Activated naive CD4-positive, alpha-beta T cell treated with anti-CD3 and anti-CD28 coated beads, Interleukin-2, amount 50 U/mL, for 16 hours (primary cell): ENCODE measurements at places on chromosomes 7 and 10.

DNA sequence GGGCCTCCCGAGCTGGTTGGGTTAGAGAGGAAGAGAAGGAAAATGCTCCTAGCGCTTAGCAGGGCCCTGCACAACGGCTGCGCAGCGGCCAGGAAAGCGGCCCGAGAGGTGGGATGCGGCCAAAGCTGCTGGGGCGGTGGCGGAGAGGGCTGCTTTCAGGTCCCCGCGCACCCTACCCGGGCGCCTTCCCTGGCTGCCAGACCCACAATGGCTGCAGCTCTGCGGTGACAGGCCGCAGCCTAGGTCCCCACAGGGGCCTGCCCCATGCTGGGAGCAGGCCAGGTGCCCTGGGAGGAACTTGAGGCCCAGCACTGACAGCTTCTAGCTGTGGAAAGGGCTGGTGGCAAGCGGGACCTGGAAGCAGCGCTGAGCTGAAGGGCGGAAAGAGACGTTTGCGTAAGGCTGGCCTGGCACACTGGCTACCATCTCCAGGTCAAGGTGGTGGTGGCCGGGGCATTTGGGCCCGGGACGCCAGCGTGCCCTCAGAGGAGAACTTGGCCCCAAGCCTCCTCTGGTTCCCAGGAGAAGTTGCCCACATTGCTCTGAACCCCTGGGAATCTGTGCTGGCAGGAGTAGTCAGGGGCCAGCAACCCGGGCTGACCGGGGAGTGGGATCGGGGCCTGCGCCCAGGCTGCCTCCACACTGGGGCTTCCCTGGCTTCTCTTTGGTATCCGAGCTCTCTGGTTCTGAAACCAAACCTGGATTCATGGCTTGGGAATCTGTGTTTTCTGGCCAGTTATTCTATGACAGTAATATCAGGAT is 72.9 kb upstream of the ZNF804B start:
- no peak for DNase-seq

DNA sequence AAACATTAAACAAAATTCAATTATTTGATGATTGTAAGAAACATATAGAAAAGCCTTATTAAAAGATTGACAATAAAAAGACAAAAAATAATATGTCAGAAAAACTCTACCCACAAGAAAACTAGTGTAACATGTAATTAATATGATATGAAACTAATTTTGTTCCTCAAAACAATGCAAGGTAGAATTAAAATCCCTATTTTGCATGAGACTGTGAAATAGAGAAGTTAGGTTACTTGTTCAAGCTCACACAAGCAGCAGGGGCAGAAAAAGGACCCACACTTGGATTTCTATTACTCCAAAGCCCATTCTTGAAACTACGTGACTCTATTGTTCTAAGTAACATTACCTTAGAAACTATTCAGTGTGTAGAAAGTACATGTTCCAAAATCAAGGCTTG is 96.4 kb downstream of the KCNMA1 start:
- DNase-seq, result no peak

GRCh38 chr10:52020173-52020572 is 293.9 kb upstream of the DKK1 start:
- no peak for DNase-seq

DNA sequence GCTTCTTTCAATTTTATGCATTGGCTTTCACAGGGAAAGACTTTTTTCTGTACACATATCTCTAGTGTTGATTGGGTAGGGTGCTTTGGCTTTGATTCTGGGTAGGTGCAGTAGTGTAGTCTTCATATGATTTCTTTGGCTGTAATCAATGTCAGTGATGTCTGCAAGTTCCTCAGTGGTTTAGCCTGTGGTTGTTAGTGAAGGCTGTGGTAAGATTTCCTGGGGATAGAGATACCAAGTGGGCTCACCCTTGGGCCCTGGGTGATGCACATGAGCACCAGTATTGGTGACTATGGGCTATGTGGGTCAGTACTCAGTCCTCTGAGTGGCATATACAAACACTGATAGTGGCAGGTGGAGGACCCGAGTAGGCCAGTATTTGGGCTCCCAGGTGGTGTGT is 13.0 kb downstream of the GIMAP8 start:
- no peak for DNase-seq

DNA sequence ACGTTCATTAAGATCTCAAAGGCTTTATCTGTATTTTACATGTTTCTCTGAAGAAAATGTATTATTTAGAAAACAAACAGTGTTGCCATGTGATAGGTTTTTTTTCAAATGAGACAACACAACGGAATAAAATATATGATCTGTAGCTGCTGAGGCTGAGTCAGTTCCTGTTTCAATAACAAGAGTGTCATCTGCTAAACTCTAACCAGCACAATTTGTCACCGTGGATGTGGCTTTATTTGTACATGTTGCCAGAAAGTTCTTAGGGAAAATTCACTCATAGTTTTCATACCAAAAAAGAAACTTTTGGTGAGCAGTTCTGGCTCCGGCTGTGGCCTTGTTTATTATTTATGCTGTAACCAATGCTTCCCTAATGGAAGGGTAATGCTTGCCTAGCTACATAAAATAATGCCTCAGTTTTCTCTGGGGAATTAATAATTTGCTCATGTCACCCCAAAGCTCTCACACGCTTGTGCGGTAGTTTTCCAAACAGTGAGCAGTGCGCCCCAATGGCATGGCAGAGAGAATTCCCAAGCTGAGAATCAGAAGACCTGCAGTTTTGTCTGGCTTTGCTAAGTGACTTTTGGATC is 20.3 kb upstream of the KLF6 start:
- peak; percentile 47 for DNase-seq

DNA sequence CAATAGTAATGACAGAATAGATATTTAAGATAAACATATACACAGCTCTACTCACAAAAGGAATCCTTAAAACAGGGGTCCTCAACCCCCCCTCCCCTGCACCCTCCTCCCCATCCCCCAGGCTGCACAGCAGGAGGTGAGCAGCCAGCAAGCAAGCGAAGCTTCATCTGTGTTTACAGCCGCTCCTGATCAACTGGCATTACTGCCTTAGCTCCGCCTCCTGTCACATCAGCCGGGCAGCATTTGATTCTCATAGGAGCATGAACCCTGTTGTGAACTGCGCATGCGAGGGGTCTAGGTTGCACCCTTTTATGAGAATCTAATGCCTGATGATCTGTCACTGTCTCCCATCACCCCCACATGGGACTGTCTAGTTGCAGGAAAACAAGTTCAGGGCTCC is 65.5 kb downstream of the SMURF1 start:
- no peak for DNase-seq

DNA sequence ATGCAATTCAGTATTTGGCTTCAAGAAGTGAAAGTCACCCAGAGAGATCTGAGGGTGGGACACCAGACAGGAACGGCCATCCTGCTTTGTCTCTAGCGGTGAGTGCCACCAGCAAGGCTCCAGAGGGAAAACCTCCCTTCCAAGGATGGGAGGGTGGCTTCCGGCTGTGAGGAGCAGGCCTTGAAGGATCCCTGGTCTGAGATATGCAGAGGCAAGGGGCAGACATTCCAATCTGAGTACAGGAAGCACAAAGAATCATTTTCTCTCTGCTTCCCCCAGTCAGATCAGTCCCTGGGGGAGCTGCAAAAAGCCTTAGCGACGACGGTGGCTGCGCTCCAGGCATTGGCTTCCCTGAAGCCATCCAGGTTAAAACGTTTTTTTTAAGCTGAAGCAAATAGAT is 167.4 kb downstream of the TEX36 start:
- DNase-seq, result no peak

GRCh38 chr10:122051609-122052385 is 62.8 kb downstream of the TACC2 start:
- DNase-seq, result no peak

GRCh38 chr7:78141522-78142281 is 343.1 kb downstream of the PHTF2 start:
- DNase-seq, result no peak

DNA sequence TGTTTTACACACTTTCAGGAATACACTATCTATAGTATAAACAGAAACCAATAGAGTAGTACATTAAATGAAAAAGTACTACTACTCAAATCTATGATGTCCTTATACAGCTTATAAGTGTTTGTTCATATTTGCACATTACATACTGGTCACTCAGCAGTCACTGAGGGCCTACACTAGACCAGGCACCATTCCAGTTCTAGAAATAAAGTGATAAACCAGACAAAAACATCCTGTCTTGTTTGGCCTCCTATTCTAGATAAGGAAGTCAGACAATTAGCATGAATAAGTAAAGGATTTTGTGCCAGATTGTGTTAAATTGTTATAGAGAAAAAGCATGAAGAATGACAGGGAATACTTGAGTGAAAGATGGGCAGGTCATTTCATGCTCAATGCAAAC is 219.0 kb downstream of the CRPPA start:
- no peak for DNase-seq

GRCh38 chr7:18425838-18426445 is 69.6 kb upstream of the HDAC9 start:
- no peak for DNase-seq

GRCh38 chr7:157228864-157229422 is 90.2 kb downstream of the UBE3C start:
- peak; percentile 28 for DNase-seq

DNA sequence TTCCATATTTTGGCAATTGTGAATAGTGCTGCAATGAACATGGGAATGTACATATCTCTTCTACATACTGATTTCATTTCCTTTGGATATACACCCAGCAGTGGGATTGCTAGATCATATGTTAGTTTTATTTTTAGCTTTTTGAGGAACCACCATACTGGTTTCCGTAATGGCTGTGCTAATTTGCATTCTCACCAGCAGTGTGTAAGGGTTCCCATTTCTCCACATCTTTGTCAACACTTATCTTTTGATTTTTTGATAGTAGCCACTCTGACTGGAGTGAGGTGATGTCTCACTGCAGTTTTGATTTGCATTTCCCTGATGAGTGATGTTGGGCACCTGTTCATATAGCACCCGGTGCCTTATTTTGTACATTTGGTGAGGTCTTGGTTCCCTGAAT is 519.6 kb downstream of the REEP3 start:
- DNase-seq, result no peak

DNA sequence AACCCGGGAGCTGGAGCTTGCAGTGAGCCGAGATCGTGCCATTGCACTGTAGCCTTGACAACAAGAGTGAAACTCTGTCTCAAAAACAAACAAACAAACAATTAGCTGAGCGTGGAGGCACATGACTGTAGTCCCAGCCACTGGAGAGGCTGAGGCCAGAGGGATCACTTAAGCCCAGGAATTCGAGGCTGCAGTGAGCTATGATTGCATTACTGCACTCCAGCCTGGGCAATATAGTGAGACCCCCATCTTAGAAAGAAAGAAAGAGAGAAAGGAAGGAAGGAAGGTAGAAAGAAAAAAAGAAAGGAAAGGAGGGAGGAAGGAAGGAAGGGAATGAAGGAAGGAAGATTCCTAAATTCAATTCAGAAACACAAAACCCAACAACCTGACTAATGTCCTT is 141.3 kb upstream of the TNRC18 start:
- no peak for DNase-seq

DNA sequence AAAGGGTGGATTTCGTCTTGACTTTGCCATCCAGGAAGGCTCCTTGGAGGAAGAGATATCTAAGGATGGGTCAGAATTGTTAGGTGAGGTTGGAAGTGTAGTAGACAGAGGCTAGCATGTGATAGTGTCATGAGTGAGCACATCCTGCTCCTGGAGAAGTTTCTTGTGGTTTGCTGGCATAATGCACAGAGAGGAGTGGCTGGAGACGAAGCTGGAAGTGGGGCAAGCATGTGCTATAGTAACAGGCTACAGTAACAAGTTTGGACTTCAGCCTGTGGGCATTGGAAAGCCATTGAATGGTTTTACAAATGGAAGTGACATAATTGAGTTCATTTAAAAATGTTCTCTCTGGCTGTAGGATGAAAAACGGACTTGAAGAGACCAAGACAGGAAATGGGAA is 175.6 kb upstream of the VWC2 start:
- DNase-seq, result no peak

- no peak for DNase-seq
Observed at GRCh38 chr10:89921403-89921802, 220.0 kb downstream of the KIF20B start.

- DNase-seq, result no peak
Observed at GRCh38 chr7:102073931-102074880, 212.5 kb upstream of the SH2B2 start.

DNA sequence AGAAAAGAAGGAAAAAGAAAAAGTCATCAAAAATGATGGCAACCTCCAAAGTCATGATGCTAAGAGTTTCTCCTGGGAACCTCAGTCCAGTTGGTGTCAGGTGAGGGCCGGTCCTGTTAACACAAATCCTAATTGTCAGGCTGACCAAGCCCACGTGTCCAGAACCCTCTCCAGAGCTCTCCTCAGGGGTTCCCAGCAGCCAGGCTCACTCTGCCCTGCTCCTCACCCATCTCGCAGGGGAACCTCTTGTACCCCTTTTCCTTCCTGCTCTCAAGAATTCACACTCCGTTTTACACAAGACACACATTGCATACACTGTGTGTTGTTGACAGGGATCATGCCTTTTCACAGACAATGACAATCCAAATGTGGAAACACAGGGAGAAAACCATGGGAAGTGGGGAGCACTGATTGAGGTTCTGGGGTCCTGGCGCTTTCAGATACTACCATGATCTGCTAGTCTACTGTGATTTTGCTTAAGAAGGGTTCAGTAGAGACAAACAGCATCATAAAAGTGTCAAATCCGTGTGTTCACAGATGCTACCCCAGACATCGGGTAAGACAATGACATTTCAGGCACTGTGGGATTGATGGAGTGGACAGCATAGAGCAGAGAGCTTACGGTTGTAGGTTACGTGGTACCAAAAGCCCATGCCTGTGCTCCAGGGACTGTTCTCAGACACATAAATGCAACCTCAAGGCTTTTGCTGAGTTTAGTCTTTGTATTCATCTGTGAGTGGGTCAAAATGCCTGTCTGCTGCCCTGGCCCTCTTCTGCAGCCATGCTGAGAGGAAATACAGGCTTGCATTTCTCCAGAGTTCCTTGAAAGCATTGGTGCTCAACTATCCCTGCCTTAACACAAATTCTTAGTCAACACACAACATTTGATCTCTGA is 16.0 kb downstream of the IL2RA start:
- no peak for DNase-seq

- DNase-seq, result no peak
Observed at GRCh38 chr10:76393875-76394706, 962.7 kb downstream of the LRMDA start.

DNA sequence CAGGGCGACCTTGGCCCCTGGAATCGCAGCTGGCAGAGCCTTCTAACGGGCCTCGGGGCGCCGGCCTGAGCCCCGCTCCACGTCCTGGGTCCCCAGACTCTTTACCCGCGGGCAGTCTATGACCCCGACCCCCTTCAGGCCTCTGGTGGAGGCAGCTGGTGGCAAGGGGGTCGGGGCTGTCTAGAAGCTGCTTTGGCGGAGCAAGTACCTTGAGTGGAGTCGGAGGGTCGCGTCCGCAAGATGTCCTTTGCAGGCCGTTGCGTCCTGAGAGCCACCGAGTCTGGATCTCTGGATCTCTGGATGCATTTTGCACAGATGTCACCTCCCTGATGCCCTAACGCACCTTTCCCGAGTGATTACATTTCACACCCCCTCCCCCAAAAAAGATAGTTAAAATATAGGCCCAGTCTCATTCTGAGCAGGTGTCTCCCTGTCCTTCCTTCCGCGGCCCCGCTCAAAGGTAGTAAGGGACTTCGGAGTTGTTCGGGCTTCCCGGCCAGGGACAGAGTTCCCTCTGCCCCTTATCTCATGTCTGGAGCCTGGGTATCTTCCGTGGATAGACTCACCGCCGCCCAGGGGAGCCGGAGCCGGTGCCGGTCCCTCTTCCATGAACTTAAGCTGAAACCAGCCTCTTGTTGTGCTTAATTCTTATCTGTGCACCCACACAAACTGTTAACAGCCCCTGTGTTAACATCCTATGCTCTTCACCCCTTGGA is 457 bp downstream of the ACADSB start:
- DNase-seq, result no peak
